ENCODE measurements at places on chromosomes 1 and 21.

- no peak for DNase-seq
Observed at GRCh38 chr21:44462834-44463200, 7.5 kb downstream of the LRRC3 start.

DNA sequence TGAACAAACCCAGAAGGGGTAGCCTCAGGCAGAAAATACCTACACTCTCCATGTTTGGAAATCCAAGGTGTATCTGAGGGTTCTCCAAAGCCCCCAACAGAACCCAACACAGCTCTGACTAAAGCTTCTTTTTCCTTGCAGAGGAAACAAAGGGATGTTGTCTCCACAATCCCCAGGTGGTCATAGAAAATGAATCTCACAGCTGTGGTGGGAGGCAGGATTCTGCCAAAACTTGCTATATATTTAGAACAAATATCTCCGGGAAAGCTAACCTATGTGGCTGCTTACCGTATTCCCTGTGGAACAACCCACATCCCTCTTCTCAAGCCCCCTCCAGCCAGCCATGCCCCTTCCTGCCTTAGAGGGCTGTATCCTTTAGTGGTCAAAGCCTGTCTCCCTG is 406.1 kb downstream of the PRDM2 start:
- no peak for DNase-seq

DNA sequence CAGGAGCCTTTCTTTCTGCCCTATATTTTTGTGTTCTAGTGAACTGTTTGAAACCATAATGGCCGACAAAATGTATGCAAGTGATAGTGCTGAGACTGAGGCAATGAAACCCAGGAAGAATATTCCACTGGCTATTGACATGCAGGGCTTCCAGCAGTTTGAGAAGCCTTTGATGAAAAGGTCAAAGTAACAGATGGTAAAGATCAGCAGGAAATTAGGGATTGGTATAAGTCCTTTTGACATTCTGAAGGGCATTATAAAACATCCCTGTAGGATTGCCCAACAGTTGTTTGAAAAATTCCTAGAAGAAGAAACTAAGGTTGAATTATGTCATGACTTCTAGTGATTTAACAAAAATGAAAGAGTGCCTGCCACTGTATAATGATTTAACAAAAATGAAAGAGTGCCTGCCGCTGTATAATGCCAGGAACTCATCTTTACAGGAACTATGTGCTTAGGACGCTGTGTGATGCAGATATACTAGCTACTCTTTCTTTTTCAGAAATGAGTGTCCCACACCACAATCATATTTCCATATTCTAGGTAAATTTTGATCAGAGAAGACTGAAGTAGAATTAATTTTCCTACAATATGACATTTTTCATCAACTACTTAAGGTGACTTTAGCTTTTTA is 283.9 kb upstream of the ST6GALNAC5 start:
- DNase-seq, result no peak

DNA sequence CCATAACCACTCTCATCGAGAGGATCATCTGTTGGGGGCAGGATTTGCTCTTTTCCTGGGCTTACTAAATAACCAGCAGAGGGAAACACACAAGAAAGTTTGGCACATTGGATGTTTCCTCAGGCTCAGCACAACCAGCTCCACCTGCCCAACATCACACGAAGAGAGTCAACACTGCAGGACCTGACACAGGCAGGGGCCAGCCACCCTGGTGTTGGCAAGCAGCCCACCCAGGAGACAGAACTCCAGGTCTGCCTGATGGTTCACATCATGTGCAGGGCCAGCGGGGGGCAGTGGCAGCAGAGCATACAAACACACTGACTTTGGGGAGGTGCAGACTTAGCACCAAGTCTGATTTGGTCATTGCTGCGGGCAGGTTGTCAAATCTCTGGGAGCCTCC is 182.3 kb upstream of the GALNT2 start:
- DNase-seq, result no peak

- no peak for DNase-seq
Observed at GRCh38 chr21:16199539-16199938, 469.8 kb downstream of the USP25 start.
